CD4-positive, alpha-beta T cell treated with Interleukin-17A for 1 hour (primary cell): ENCODE measurements at places on chromosomes 1 and 21.

DNA sequence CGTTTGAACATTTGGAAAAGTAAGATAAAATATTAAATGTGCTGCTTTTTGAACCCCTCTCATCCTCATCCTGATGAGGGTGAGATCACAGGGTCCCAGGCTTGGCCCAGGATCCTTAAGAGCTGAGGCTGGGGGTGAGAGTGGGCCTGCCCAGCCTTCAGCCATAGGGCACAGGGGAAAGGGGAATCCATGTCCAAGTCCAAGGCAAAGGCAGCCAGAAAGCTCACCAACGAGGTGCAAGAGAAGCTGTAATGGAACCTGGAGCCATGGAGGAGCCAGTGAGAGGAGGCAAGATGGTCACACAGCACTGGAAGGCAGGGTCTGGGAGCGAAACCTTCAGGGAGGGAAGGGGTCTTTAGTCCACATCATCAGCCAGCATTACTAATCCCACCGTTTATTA is 191.9 kb downstream of the RRAGC start:
- no peak for DNase-seq

- DNase-seq: no peak
Observed at GRCh38 chr1:46961066-46961758, 19.9 kb upstream of the CYP4A11 start.

GRCh38 chr1:230866171-230867070 is 1.9 kb downstream of the C1orf198 start:
- no peak for DNase-seq

GRCh38 chr1:114153261-114154145 is at the start of gene SYT6:
Gene SYT6 (minus strand): TSS chr1:114153869. CDS start chr1:114153772, 97 bp downstream.
- DNase-seq: no peak

DNA sequence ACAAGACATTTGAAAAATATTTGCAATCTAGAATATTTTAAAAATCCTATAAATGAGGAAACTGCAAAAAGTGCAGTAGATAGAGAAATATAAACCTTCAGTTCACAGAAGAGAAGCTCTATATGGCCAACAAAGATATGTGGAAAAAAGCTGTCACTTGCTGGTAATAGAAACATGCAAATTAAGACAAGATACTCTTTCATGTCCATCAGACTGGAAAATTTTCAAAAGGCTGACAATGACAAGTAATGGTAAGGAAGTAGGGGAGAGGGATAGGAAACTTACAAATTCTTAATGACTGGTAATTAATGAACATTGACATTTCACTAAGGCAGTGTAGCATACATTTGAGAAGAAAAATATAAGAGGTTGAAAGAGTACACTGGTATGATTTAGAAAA is 147.9 kb downstream of the MRPL39 start:
- no peak for DNase-seq

DNA sequence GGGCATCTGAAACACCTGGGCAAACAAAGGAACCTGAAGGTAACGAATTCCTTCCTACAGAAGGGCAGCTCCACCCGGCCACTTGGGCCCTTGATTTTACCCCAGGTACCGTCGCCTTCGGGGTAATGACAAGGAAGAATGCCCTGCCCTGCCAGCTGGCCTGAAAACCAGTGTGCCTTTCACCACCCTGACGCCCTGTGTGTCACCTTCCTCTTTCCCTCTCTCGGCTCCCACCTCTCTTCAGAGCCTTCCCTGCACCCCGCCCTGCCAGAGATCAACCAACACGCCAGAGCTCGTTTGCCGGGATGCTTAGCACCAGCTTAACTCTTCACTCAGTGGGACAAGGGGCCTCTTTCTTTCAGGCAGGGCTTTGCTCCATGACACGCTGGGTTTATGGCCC is 86.0 kb downstream of the SIM2 start:
- DNase-seq: no peak

GRCh38 chr1:224747578-224747977 is 131.5 kb downstream of the CNIH3 start:
- no peak for DNase-seq

GRCh38 chr1:226551299-226551698 is 2.7 kb downstream of the STUM start:
- no peak for DNase-seq

GRCh38 chr1:152811050-152811449 is 721 bp upstream of the LCE1B start:
- no peak for DNase-seq
